ENCODE measurements at places on chromosomes 2 and 18.

GRCh38 chr2:145023334-145023934 lies 503.5 kb upstream of the ZEB2 start:
- DNase-seq = no peak

GRCh38 chr2:80459028-80459427 lies 154.5 kb upstream of the LRRTM1 start:
- DNase-seq = no peak

GRCh38 chr2:39661826-39662225 lies 3.9 kb upstream of the TMEM178A start:
- no peak for DNase-seq

DNA sequence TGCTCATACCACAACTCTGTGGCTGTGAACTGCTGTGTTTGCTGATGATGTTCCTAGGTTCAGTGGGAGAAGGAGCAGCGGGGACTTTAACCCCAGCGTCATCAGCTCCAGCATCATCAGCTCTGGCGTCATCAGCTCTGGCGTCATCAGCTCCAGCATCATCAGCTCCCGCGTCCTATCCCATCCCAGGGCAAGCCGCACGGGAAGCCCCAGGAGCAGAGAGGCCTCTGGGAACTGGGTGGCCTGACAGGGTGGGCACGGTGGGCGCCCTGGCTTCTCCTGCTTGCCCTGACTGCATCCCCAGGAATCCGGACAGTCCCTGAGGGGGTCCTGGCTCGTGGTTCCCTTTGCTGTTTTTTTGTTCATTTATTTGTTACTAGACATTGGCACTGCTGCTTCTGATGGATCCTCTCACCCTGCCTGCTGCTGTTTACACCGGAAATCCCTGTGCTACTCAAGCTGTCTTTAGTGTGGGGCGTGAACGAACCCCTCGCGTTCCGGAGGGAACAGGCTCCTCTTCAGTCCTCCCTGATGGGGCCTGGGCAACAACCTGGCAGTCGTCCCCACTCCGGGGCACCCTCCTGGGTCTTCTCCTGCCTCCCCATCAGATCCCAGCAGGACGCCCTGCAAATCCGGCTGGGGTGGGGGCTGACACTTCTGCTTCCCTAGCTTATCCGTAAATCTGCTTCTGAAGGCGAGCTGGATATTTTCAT lies 67.1 kb upstream of the PXDN start:
- DNase-seq = no peak

GRCh38 chr2:9252002-9252357 lies 45.4 kb downstream of the ASAP2 start:
- no peak for DNase-seq

Measured in central memory CD4-positive, alpha-beta T cell (primary cell).